Progenitor cell of endocrine pancreas (in vitro differentiated cells): ENCODE measurements at places on chromosomes 12 and 14.

DNA sequence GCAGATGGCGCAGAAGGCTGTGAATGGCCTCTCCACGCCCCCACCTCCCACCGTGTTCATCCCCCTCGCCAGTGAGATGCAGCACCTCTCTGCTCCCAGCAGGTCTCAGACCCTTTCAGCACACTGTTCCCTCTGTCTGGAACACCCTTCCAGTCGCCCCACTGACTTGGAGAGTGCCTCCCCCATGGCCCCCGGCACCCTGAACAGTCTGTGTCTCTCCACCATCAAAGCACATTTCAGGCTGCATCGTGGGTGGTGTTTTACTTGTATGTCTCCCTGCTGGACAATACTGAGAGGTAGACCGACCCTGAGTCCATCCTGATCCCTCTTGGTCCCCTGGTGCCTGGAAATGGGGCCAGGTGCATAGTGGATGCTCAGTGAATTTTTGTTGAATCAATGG is 34.9 kb downstream of the CACNA2D4 start:
- DNase-seq: no peak

GRCh38 chr12:89980236-89980635 is 271.6 kb upstream of the ATP2B1 start:
- no peak for DNase-seq

- DNase-seq: no peak
These were observed 429.4 kb downstream of the DIO2 start for GRCh38 chr14:79781882-79782281.

DNA sequence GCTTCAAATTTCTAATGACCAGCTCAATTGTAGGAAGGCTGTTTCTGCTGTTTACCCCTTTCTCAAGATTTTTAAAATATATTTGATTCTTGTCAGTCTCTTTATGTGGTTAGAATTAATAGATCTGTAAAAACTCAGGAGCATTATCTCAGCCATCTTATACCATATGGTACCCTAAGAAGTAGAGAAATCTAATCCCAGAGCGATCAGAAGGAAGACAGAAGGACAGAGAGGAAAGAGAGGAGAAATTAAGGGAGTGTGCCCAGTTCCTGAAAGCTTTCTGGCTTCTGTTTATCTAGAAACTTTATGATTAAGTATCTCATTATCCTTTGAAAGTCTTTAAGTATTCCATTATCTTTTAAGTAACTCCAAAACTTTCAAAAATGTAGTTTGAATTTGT is 152.1 kb upstream of the NAV3 start:
- no peak for DNase-seq

- no peak for DNase-seq
These were observed 80.7 kb downstream of the NPAS3 start for GRCh38 chr14:33019346-33019745.

GRCh38 chr14:22837750-22838538 is 1.6 kb downstream of the MMP14 start:
- DNase-seq: no peak

GRCh38 chr12:102394200-102394599 is 86.2 kb downstream of the IGF1 start:
- DNase-seq: no peak
